ENCODE measurements at places on chromosomes 12 and 14. TPM values are rescaled to one million over a fixed set of nuclear protein-coding genes. Genes with fewer than 3 reads are reported as not detected.

The OASL gene
- 0.16 TPM for total RNA-seq

The AVPR1A gene
- total RNA-seq, result 7.6 TPM

The TBX5 gene
- not detected for total RNA-seq

The SALL2 gene
- total RNA-seq, result 11.2 TPM

Measured in occipital lobe (tissue), 3 donors.